ENCODE measurements at places on chromosomes 4 and X.

GRCh38 chr4:26140150-26140898 lies 180.5 kb upstream of the RBPJ start:
- DNase-seq, result no peak

- DNase-seq, result no peak
Measured at GRCh38 chrX:12878536-12878935, 11.7 kb downstream of the TLR7 start.

- no peak for DNase-seq
Measured at GRCh38 chr4:165343353-165344191, 16.1 kb downstream of the MSMO1 start.

DNA sequence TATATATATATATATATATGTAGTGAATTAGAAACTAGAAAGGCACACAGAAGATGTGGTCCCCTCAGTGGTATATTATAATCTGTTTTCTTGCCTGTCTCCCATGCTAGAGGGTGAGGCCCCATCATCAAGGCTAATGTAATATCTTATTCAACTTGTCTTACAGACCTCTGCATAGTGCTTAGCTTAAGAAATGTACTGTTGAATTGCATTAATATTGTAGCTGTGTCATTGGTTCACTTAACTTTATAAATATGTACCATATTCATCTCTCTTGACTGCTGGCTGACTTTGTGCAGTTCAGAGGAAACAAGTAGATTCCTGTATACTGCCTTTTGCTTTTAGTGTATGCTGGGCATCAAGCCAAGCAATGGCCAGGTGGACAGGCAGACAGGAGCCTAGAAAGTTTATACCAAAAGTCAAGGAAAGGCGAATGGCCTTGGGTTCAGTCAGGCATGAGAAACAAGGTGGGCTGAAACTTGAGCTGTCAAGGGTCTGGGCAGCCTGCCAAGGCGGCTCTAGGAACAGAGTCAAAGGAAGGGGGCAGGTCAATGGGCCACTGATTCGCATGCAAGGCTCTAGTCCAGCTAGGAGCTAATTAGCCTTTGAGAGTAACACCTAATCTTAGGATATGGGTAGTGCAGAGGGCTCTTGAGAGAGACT lies 78.8 kb upstream of the LEF1 start:
- DNase-seq, result peak; percentile 68

DNA sequence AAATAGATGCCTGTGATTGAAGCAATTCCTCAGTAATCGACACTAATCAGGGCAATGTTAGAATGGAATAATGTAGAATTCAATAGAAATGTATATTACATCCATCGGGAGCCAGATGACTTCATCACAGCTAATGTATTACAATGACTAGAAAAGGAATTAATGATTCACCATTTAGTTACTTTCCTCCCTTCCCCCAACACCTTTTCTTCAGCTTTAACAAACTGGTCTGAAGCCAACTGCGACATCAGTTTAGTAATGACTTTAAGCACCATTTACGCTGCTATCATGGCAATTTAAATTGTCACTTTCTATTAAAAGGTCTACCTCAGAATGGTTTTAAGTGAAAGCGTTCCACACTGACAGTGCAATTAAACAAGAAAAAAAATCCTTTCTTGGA lies 45.1 kb downstream of the SUPT20HL2 start:
- DNase-seq, result no peak

GRCh38 chrX:108235986-108236385 lies 144.4 kb downstream of the ATG4A start:
- DNase-seq, result no peak

- no peak for DNase-seq
Measured at GRCh38 chrX:53279296-53280237, 1.8 kb downstream of the IQSEC2 start.

- no peak for DNase-seq
Measured at GRCh38 chr4:8338351-8338961, 68.9 kb downstream of the HTRA3 start.

- DNase-seq, result peak; percentile 2
Measured at GRCh38 chrX:8364369-8365141, 100.1 kb upstream of the VCX3B start.

- no peak for DNase-seq
Measured at GRCh38 chr4:92100975-92101374, 202.8 kb upstream of the GRID2 start.

DNA sequence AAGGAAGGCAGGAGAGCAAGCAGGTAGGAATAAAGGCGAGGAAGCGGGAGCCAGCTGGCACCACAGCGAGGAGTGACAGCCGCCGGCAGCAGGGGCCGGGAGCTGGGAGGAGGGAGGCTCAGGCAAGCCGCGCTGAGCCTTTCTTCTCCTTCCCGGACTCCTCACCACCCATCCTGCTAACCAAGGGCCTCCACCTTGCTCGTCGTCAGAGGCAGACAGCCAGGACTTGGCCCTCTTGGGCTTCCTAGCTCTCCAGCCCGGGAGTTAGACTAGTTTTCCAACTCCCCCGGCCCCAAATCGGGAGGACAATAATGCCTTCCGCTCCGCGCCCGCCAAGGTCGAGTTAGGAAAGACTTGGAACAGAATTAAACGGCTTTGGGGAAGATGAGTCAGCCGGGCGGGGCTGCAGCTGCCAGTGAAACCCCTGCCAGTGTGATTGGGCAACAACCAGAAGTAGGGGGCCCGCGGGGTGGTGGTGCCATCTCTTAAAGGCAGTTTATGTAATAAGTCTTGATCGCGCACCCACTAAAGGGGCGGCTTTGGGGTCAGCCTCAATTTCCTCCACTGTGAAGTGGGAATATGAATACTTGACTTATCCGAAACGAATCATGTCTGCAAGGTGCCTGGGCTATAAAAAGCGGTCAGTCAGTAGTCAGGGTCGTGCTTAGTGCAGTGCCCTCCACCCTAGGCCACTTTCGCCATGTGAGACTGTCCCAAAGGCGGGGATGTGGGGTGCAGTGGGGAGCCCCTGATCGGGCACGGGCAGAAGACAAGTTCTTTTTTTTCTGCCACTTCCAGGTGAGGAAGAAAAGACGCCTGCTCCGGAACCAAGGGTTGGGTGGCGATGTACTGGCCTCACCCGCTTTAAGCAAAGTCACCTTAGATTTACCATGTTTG lies 6.7 kb upstream of the HSD17B10 start:
- DNase-seq, result no peak

DNA sequence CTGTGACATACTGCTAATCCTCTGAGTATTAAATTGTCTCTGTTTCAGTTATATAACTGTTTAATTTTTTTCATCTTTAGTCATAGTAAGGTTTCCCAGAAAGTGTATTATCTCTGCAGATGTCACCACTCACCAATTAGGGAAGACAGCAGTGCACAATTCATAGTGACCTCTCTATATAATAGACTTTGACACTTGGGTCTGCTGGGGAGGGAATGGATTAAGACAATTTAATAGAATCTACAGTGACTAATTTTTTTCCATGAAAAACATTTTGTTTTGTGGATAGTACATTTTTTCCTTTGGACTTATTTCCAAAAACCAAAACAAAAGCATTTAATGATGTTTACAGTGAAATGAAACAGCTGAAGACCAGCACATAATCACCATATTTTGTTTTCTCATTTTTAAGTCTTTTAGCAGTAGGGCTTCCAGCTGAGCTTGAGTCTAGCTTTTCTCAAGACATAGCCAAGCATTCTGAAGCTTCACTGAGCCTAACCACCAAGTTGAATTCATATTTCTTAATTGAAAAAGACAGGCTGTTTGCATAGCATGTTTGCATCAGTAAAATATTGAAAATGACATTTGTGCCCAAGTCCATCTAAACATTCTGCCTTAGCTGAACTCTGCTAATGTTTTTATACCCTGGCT lies 69.5 kb downstream of the PCDH19 start:
- DNase-seq, result no peak

- DNase-seq, result no peak
Measured at GRCh38 chr4:1047976-1048772, 36.7 kb downstream of the FGFRL1 start.

GRCh38 chr4:60019180-60019579 lies 1180.9 kb upstream of the ADGRL3 start:
- no peak for DNase-seq

DNA sequence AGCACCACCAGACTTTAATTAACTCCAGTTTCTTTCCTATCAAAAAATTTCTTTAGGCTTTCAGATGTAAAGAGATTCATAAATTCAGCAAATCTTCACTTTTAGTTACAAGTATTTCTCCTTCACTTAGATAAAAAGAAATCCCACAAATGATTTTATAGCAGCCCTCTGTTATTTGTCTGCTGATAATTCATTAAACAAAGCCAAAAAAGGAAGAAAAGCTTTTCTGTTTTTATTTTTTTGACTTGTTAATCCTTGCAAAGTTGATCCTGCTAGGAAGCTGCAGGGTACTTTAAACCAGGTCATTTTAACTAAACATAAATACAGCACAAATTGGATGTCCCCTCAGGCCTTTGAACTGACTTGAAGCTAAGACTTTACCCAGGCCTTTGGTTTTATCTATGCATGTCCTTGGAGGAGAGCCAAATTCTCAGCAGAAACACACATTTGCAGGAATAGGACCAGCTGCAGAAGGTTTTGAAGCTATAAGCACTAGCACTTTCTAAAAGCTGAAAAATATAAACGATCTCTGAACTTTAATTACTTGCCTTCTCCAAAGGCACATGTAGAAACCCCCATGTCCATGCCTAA lies 57.5 kb downstream of the PCDH18 start:
- no peak for DNase-seq

Measured in NCI-H187 (cell line).